ENCODE measurements at places on chromosomes 2 and 18. TPM values are rescaled to one million over a fixed set of nuclear protein-coding genes. Genes with fewer than 3 reads are reported as not detected.
A peak's percentile ranks its signal among the peaks of the same experiment; 100 is the strongest.

C2orf78 gene
- not detected for polyA plus RNA-seq

NTSR2 gene
- polyA plus RNA-seq: not detected

ACMSD gene
- not detected for polyA plus RNA-seq

FAP gene
- 0.77 TPM for polyA plus RNA-seq

IL36RN gene
- not detected for polyA plus RNA-seq

LRRC30 gene
- polyA plus RNA-seq: not detected

FRZB gene
- polyA plus RNA-seq: 2.6 TPM

FEV gene
- polyA plus RNA-seq: not detected

GPR155 gene
- polyA plus RNA-seq: 4.8 TPM

SGPP2 gene
- polyA plus RNA-seq: 3.4 TPM

SERPINB2 gene
- polyA plus RNA-seq: not detected

OR6B2 gene
- polyA plus RNA-seq: not detected

PPM1B gene
- polyA plus RNA-seq: 20.7 TPM

TNFAIP6 gene
- 2.6 TPM for polyA plus RNA-seq

AFF3 gene
- polyA plus RNA-seq: 0.39 TPM

CCDC102B gene
- polyA plus RNA-seq: 6.5 TPM

ZNF521 gene
- polyA plus RNA-seq: 4.9 TPM

RAPGEF4 gene
- 1.2 TPM for polyA plus RNA-seq

AOX1 gene
- polyA plus RNA-seq: 3.5 TPM

CBLN2 gene
- polyA plus RNA-seq: not detected

DNA sequence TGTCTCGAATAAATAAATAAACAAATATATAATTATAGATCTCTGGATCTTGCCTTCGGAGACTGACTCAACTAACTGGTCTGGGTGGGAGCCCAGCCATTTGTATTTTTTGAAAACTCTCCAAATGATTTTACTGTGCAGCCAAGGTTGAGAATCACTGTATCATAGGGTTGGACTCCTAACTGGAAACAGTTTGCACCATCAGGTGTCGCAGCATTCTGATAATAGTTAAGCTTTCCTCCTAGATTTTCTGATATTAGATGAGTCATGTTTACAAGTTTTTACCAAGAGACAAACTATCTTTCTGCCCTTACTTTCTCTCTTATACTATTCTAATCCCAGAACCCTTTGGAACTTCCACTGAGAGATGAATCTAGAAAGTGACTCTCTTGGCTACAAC is 16.8 kb downstream of the IL37 start:
- no peak for DNase-seq

DNA sequence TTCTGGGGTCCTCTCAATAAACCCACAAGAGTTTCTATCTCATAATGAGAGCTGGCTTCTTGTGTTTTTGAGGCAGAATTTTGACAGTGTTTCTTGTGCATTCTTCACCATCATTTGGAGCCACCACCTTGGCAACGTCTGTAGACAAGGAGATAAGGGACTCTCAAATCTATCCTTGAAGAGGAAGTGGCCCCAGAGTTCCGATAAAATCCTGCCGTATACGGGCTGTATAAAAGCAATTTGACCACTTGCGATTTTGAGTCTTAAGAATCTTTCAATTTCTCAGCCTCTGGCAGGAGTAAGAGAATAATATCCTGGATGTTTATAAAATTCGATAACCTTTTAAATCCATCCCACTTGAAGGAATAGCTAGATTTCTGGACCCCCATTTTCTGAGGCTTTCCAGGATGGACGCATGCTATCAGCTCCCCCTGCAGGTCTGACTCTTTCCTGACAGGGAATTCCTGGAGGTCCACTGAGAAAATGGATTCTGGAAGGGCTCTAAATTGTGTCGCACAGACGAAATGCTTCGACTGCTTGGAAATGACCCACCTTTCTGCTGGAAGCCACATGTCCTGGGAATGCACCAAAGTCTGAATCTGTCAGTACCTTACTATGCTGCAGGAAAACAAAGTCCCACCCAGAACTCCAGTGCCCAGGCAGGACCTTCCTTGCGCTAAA is 54.1 kb downstream of the E2F6 start:
- no peak for DNase-seq

DNA sequence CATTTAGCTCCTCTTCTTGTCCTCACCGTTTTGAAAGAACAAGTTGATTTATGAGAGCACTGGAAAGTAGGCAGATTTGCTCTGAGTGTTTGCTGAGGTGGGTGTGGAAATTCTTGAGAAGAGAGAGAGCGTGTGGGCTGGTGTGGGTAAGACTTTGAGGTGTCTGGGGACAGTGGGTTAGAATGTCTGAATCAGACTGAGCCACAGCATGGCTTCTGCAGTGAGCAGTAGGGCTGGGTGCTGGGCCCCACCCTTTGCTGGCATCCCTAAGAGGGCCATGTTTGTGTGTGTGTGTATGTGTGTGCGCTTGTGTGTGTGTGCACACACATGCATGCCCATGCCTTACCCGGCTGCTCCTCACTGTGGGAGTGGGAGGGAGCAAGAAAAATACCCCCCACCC is 63.7 kb downstream of the COPS8 start:
- DNase-seq: no peak

- no peak for DNase-seq
Measured at GRCh38 chr2:177053716-177054115, 158.9 kb upstream of the HNRNPA3 start.

DNA sequence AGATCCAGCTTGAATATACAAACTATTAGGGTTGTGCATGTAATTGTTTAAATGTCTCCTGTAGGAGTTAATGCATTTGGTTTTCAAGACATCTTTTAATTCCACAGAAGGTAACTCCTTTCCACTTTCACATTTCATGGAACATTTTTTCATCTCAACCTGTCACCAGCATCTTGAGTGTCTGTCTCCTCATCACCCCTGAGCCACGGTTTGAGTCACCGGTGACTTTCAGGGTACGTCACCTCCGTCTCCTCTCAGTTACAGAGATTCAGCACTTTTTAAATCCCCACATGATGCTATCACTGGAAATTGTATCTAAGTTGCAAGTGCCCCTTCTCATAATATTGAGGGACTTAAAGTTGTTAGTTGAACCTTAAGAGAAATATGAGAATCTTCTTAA is 25.3 kb downstream of the GPR55 start:
- DNase-seq: no peak

GRCh38 chr2:18445433-18446320 is 114.8 kb downstream of the RDH14 start:
- DNase-seq: no peak

DNA sequence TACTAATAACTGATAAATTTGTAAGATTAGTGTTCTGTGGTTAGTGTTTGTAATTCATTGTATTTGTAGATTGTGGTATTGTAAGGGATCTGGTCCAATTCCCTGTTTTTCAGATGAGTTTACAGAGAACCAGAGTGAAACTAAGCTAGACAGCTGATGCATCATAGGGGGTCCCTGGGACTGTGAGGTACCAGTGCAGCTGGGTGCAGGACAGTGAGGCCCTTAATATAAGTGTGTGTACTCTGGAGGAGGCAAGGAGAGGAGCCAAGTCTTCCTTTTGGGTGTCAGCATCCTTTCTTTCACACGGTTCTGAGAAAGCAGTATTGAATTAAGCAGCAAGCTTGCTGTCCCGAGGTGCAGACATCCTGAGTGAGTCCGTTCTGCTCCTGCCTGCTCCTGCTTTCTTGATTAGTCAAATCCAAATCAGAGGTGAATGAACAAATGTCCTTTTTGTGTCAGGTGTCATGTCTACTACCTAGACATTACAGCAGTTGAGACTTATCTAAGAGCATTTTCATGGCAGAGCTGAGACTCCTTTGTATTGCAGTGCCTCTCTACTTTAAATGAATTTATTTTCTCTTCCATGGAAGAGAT is 194.9 kb downstream of the MCFD2 start:
- DNase-seq: no peak

DNA sequence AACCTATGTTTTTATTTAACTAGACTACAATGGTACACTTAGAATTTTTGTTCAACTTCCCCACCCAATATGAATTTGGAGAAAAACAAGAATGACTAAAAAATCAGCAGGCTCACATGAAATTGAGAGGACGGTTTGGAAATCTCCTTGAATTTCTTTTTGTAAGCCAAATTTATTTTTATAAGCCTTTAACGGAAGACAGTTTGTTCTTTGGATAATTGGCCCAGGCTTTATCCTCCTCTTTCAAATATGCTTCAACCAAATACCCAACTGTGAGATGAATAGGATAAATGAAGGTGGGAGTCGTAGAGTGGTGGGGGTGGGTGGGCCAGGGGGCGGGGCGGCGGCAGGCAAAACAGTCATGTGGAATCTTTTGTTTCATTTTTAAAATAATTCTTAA is 60.6 kb downstream of the FMNL2 start:
- no peak for DNase-seq

DNA sequence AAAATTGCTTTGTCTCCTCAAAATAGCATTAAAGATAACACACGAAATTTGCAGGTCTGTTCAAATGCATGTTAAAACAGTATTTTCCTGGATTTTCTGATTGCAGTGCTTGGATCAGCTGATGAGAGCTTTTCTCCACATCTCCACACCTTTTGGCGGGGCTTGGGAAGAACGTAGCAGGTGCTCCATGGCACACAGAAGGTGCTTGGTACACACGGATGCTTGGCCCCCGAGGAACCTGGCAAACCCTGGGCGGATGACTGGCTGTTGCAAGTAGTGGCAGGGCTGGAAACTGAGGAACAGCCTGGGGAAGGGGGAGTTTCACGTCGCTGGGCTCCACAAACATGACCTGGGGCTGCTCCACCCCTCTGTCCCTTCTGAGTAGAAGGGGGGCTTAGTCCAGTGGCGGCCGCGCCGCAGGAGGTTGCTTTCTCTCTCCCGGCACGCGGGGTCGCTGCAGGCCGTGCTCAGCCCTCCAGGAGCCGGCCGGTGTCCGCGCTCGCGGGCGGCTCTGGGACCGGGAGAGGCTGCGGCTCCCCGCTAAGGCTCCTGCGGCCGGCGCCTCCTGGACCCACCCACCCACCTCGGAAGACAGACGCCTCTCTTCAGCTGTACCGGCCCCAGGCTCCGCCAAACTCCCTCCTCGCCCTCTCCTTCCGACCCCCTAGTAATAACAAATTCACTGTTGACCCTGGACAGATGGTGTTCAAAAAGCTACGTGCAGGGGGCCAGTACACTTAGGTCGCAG is 69.3 kb downstream of the MARCO start:
- DNase-seq: peak; percentile 65

GRCh38 chr2:45541450-45541849 is 69.6 kb downstream of the SRBD1 start:
- DNase-seq: no peak

DNA sequence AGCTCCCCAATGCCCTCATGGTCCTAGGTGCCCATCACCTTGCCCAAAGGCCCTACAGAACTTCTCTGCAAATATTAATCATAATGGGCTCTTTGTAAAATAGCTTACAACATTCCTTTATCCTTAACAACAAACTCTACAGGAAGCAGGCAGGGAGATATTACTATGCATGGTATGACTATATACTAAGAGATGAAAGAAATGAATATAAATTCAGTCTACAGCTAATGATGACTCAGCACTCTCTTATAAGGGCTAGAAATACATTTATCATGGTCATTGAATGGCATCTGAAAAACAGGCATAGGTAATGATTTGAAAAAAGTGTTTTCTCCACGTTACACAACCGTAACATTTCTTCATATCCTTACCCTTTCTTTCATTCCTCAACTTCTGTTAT is 254.8 kb upstream of the DSEL start:
- no peak for DNase-seq

DNA sequence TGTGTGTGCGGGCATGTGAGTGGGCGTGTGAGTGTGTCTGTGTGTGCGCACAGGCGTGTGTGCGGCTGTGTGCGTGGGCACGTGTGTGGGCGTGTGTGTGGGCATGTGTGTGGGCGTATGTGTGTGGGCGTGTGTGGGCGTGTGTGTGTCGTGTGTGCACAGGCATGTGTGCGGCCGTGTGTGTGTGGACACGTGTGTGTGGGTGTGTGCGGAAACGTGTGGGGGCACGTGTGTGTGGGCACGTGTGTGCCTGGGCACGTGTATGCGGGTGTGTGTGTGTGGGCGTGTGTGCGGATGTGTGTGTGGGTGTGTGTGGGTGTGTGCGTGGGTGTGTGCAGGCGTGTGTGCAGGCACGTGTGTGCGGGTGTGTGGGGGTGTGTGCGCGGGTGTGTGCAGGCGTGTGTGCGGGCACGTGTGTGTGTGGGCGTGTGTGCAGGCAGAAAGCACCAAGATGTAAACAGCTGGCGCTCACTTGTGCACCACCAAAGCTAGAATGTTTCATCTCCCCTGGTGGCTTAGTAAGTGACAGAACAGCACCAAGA is 31.2 kb upstream of the ALKAL2 start:
- no peak for DNase-seq

DNA sequence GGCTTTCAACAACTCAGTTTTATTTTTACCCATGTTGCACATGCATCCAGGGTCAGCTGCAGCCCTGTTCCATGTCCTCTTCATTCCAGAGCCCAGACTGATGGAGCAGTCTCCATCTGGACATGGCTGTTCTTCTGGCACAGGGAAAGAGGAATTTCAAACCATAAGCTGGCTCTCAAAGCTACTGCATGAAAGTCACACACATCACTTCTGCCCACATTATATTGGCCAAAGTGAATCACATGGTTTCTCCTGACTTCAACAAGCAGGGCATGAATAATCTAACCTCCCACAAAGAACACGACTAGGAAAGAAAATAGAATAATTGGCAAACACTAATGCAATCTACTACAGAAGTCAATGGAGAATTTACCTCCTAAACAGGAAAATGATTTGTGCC is 94.2 kb downstream of the FTCDNL1 start:
- no peak for DNase-seq

DNA sequence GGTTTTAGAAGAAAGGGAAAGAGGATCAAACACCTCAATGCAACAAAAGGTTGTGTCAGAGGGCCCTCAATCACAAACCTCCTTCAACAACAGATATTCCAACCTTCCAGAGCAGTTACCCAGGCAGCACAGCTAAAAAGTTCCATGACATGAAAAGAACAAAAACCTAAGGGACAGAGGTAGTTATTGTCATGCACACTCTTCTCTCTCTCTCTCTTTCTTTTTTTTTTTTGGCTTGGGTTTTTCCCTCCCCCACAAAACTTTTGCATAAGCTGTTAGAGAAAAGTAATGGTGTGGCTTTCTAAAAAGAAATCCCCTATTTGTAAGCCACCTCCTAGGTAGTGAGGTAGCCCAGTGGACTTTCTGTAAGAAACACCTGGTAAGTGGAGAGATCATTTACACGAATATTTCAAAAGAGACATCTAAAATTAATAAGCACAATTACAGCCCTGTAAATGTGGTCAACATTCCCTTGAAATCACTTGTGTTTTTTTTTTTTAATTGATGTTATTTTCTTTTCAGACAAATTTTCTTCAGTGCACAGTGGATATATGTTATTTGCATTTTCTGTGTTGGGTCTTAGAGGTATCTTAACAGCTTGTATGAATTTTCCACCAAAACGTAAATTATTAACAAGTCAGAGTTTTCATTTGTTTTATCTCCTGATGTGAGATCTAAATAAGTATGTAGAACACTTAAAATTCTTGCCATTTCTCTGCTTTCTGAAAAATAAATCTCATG is 48.4 kb downstream of the ZEB2 start:
- DNase-seq: no peak

GRCh38 chr2:160200921-160201320 is 849 bp upstream of the ITGB6 start:
- DNase-seq: no peak

DNA sequence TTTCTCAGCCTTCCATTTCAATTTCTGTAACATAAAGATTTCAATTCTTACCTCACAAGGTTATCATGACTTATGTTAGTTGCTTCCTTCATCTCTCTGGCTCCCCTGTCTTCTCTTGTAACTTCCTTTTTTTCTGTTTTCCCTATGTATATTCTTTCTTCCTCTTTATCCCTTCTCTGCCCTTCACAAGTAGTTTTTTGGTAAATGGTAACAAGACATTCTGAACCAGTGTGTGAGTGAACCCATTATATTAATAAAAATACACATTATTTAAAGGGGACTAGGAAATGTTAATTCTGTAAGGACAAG is 8.4 kb downstream of the ACSL3 start:
- no peak for DNase-seq

- no peak for DNase-seq
Measured at GRCh38 chr2:43005245-43005974, 213.0 kb upstream of the HAAO start.
